Urinary bladder (tissue), 4 donors: ENCODE measurements at places on chromosomes 5 and 9. TPM values are rescaled to one million over a fixed set of nuclear protein-coding genes. Genes with fewer than 3 reads are reported as not detected.

- DNase-seq: no peak
Measured at GRCh38 chr5:1341863-1342262, 3.0 kb downstream of the CLPTM1L start.

DNA sequence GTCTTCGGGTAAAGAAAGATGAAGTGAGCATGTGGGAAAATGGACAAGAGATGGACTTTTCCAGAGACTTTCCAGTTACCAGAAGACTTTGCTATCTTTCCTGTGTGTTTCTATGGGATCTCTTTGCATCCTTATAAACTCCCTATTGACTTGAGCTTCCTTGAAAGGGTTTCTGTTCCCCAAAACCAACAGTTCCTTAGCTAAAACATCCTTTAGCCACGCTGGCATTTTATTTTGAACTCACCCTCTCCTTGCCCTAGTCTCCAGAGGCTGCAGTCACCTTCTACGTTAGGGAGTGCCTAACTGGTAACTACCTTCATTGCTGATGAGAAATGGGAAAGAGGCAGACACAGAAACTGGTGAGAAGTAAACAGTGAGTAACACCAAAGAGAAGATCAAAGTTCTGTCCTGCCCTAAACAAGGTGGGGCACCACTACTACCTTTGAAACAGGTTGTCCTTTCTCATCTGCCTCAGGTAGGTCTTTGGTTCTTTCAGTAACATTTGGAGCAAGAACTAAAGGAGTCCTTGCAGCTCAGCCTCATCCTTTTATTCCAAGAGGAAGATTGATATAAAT lies 402.9 kb downstream of the ENC1 start:
- no peak for DNase-seq

DNA sequence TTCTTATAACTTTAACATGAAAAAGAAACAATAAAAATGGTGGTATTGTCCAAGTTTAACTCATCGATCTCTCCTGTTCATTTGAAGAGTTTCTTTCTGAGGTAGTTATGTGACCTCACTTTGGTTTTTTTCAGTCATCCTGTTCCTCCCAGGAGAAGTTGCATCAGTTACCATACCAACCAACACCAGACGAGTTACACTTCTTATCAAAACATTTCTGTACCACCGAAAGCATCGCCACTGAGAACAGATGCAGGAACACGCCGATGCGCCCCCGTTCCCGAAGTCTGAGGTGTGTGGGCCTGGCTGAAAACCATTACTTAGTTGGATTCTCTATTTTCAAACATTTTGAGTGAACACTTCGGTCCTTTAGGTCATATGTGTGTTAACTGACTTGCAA lies 96.3 kb downstream of the CD180 start:
- no peak for DNase-seq

The DND1 gene
- not detected for total RNA-seq

The ISCA1 gene
- total RNA-seq: 54.5 TPM

DNA sequence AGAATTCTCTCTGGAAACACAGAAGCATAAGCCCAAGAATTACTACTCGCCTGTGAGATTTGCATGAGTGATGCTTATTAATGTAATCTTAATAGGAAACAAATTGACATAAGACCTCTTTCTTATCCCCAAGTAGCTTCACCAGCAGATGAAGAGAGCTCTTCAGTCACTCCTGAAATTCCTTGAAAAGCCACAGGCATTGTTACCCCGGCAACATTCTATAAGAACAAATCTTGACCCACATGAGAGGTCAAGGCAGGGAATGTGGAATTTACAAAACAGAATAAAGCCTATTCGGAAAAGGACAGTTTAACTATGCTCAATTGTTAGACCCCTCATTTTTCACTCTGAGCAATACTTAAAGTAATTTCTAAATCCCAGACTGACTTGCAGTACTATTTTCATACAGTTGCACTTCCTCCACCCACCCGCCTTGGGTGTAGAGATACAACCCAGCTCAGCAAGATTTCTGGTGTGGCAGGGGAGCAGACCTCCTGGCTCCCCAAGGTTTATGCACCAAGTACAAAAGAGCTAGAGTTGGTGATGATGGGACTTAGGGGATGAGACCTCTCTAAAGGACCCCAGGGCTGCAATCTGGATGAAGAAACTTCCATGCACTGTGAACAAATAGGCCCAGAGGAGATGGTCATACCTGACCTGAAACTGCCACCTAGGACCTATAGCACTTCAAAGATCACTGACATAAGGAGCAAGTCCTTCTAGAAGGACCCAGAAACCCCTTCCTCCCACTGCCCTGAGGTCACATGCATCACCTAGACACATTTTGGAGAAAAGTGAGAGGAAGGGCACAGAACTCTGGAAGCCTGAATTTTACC lies 242.1 kb downstream of the ZNF608 start:
- no peak for DNase-seq

- DNase-seq: no peak
Measured at GRCh38 chr9:80922544-80922943, 766.8 kb downstream of the TLE1 start.

The IFNA13 gene
- not detected for total RNA-seq

The MSX2 gene
- total RNA-seq: 11.3 TPM

GRCh38 chr9:88645879-88646199 lies 110.9 kb downstream of the NXNL2 start:
- no peak for DNase-seq

DNA sequence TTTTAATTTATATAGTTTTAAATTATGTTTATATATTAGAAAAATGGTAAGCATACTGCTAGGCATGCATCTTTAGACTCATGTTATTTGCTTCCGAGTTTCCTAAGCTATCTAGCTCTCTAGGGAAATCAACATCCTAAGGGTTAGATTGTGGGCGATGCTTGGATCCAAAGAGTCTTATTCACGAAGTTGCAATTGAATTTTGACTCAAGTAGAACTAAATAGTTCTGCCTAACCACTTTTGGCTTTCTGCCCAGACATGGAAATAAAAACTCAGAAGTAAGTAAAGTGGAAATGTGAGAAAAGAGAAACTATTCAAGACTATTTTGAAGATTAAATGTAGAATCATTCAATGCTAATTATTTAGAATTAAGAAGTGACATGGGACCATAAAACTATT lies 440.4 kb downstream of the CDH18 start:
- DNase-seq: peak; percentile 20

GRCh38 chr5:116553366-116553765 lies 21.3 kb downstream of the SEMA6A start:
- no peak for DNase-seq

The TMC1 gene
- total RNA-seq: 1.9 TPM

- no peak for DNase-seq
Measured at GRCh38 chr9:116632990-116633838, 53.9 kb upstream of the TRIM32 start.

DNA sequence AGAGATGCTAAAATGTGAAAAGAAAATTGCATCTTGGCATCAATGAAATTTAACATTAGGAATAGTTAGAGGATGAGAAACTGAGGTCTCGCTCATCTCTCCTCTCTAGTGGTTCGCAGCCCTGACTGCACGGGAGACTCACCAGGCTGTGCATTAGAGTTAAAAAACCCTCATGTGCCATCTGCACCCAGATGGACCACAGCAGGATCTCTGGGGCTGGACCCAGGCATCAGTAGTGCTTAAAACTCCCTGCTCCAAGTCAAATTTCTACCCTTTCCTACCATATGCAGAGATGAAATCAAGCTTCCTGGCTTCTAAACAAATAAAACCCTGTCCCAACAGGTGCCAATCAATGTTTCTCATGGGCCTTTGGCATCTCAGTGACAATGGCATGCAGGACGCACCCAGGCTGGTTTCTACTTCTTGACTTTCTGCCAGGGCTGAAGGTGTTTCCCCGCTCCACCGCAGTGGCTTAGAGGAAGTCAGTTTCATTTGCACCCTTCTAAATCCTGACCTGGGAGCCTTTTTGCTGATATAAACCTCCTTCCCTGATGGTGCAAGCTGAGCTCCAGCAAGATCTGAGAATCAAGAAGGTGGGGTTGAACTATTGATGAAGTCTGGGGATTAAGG lies 132.6 kb downstream of the NSG2 start:
- no peak for DNase-seq

GRCh38 chr5:97098922-97099321 lies 43.5 kb downstream of the LIX1 start:
- no peak for DNase-seq
